ENCODE measurements at places on chromosomes 5 and 9.

GRCh38 chr5:150246429-150246828 is 43.1 kb downstream of the CAMK2A start:
- no peak for DNase-seq

DNA sequence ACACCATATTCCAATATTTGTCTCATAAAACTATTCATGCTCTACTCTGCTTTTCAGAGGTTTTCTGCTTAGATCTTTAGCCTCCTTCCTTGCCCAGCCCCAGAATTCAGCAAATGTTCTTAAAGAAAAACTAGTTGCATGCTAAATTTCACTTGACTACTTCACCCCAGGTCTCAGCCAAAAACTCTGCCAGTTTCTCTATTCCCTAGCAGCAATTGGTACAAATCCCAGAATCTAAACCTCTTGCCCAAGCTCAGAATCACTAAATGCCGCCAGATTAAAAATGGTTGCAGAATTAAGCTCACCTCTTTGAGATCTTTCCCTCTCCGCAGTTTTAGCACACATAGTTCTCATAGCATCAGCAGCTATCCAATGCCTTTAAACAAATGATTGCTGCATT is 331.2 kb upstream of the SMARCA2 start:
- DNase-seq, result no peak

DNA sequence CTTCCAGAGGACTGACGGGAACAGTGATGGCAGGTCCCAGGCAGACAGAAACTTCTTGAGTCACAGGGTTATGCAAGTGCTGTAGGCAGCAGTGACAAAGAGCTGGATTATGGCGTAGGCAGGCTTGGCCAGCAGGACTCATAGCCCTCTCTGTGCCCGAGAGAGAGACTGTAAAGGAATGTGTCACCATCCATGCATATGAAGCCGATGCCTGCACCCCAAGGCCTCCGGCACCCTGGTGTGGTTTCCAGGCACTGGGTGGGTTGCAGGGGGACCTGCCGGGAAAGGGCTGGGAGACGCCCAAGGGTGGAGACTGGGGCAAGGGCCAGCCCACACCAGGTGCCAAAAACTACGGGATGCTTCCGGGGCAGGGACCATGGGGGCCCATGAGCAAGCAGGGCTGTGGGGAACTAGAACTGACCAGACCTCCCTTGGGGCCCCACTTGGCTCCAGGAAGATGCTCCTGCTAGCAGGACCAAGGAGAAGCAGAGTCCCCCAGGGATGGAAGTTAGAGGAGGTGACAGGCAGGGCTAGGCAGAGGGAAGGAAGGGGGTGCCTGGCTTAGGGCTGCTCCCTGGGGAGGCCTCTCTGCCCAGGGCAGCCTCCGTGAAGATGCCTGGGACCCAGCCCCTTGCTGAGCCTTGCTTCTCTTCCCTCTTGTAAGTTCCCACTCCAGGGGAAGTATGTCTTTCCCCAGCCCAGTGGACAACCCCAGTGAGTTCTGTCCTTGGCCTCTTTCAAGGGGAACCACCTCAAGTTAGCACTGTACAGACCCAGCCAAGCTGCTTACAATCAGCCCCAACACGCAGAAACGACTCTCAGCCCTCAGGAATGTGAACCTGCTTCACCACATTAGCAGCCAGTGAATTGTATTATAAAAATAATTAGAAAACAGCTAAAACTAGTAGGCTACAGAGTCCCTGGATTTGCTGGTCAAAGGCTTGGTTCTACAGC is 10.5 kb upstream of the IPPK start:
- DNase-seq, result no peak

GRCh38 chr9:84754461-84754860 is 84.9 kb downstream of the NTRK2 start:
- DNase-seq, result no peak

- DNase-seq, result peak; percentile 69
Measured at GRCh38 chr9:74777136-74777879, 110.4 kb downstream of the TRPM6 start.

GRCh38 chr5:14035859-14036503 is 91.5 kb upstream of the DNAH5 start:
- no peak for DNase-seq

GRCh38 chr5:96244696-96245095 is 188.4 kb downstream of the PCSK1 start:
- DNase-seq, result no peak

GRCh38 chr5:151717416-151717815 is 30.7 kb upstream of the SPARC start:
- no peak for DNase-seq

All from ovary (tissue), 10 donors.